ENCODE measurements at places on chromosomes 4 and X. TPM values are rescaled to one million over a fixed set of nuclear protein-coding genes. Genes with fewer than 3 reads are reported as not detected.
A peak's percentile ranks its signal among the peaks of the same experiment; 100 is the strongest.

The MAGEB10 gene
- total RNA-seq, result not detected

DNA sequence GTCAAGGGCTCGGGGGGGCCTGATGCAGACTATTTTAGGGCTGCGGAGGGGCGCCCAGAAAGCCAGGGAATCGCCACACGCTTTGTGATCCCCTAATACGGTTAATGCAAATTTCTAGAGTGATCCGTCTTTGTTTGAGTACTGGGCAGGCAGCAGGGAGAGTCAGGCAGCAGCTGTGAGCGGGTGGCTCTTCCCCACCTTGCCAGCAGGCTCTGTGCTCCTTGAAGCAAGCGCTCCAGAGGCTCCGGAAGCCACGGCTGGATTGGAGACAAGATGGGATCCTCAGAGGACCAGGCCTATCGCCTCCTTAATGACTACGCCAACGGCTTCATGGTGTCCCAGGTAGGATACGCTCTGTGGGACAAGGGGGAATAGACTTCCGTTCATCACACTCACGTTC, at the start of gene ASMT:
ASMT (plus strand) TSS at position 133 of the 400 bp plus-strand sequence; CDS start at position 274, 141 bp downstream.
- DNase-seq, result no peak

DNA sequence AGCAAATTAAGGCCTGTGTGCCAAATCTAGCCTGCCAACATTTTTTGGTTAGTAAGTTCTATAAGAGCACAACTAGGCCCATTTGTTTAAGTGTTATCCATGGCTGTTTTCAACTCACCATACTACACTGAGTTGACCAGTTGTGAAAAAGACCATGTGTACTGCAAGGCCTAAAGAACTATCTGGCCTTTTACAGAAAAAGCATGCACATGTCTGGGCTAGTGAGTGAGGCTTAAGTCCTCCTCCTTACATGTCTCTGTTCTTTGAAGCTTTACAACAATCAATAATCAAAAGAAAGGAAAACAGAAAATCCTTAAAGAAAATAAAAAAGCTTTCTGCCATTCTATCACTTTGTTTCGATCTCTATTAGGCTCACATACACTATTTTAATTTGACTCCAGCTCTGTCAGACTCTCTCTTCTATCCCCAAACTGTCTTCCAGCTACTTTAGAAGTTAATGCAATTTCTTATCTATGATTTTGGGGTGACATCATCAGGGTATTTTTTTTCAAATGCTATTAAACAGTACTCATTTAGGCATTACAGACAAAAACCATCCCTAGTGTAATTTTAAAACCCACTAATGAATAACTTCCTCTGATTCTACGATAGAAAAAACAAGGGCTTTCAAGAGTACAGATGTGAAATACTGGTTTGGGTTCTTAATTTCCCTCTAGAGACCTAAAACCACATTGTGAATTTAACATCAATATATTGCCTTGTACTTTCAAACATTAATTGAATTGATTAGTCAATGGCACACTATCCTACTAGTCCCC, 161.8 kb downstream of the MAB21L2 start:
- DNase-seq, result no peak

DNA sequence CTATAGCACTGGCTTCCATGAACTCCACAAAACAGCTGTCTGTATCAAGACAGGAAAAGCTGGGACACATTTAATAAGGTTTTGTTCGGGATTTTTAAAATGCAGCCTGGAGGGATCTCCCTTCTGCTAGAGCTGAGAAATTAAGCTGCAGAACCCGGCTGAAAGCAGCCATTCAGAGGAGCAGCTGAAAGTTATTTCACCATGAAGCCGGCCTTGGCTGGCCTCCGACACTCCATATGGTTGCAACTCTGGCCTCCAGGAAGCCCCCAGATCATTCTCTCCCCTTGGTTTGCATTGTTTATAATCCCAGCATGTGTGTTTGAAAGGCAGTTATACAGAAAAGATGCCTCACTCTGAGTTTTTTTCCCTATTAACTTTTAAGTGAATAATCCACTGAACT, 239.4 kb downstream of the SPATA18 start:
- no peak for DNase-seq

The CXCL6 gene
- 0.64 TPM for total RNA-seq

The SCARB2 gene
- 144 TPM for total RNA-seq

The CT45A2 gene
- not detected for total RNA-seq

- no peak for DNase-seq
These were observed 198.9 kb upstream of the PPP1R2C start for GRCh38 chrX:42976746-42977366.

The CXorf66 gene
- total RNA-seq, result not detected

The GLOD5 gene
- total RNA-seq, result not detected

GRCh38 chrX:130746709-130747342, 156.2 kb downstream of the ENOX2 start:
- DNase-seq, result peak; percentile 25

The CFI gene
- 18.4 TPM for total RNA-seq

- DNase-seq, result no peak
These were observed 15.6 kb upstream of the LAP3 start for GRCh38 chr4:17561195-17561909.

DNA sequence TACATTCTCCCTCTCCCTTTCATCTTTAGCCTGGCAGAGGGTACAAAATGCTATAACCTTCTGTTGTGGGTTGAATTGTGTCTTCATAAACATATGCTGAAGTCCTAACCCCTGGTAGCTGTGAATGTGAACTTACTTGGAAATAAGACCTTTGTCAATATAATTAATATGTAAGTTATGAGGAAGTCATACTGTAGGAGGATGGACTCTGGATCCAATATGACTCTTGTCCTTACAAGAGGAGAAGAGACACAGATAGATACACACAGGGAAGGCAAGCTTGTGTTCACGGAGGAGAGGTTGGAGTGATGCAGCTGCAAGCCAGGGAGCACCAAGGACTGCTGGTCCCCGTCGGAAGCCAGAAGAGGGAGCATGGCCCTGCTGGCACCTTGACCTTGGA, 94.7 kb downstream of the SLC2A9 start:
- no peak for DNase-seq

The PRICKLE3 gene
- total RNA-seq, result 5.2 TPM

The LDB2 gene
- 24.2 TPM for total RNA-seq

The FAT1 gene
- 454 TPM for total RNA-seq

DNA sequence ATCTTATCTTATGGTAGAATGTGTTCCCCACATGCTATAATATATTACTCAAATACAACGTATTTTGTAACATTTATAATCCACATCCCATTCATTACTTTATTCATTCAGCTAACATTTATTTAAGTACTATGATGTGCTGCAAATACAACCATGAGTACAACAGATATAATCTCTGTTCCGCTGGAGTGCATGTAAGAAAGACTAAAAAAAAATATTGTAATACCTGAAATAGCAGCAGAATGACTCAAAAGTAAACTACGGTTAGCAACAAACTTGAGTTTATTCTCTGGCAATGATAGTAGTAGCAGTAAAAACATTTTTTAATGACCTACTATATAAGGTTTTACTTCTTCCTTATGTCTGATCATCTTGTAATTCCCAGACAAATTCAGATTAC, 1776.3 kb downstream of the STIM2 start:
- DNase-seq, result peak; percentile 64

- DNase-seq, result no peak
These were observed 859.5 kb upstream of the NDST4 start for GRCh38 chr4:115972967-115973366.
